Ascending aorta (tissue), 2 donors: ENCODE measurements at places on chromosomes 16 and 17.
A peak's percentile ranks its signal among the peaks of the same experiment; 100 is the strongest.

GRCh38 chr17:16419074-16419928 is 3.9 kb downstream of the TRPV2 start:
- peak; percentile 87 for DNase-seq

- no peak for DNase-seq
Measured at GRCh38 chr16:360698-361336, 8.3 kb upstream of the AXIN1 start.

DNA sequence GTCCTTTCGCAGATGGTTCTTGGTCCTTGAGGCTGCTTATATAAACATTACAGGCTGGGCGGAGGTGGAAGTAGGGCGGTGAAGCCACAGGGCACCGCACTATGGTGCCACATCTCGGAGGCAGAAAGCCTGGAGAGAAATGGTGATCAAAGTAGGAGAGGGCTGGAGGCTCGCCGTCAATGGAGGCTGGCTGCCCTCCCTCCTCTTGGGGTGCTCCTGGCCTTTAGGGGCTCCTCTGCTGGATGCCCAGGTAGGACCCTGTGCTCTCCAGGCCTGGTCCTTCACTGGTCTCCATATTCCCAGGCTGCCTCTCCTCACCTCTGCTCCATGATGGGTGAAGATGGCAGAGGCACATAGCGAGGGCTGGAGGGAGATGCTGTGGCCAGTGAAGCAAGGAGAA is 2.1 kb upstream of the TLCD2 start:
- DNase-seq = no peak

GRCh38 chr17:79851461-79851817 is 12.2 kb upstream of the CBX4 start:
- no peak for DNase-seq

DNA sequence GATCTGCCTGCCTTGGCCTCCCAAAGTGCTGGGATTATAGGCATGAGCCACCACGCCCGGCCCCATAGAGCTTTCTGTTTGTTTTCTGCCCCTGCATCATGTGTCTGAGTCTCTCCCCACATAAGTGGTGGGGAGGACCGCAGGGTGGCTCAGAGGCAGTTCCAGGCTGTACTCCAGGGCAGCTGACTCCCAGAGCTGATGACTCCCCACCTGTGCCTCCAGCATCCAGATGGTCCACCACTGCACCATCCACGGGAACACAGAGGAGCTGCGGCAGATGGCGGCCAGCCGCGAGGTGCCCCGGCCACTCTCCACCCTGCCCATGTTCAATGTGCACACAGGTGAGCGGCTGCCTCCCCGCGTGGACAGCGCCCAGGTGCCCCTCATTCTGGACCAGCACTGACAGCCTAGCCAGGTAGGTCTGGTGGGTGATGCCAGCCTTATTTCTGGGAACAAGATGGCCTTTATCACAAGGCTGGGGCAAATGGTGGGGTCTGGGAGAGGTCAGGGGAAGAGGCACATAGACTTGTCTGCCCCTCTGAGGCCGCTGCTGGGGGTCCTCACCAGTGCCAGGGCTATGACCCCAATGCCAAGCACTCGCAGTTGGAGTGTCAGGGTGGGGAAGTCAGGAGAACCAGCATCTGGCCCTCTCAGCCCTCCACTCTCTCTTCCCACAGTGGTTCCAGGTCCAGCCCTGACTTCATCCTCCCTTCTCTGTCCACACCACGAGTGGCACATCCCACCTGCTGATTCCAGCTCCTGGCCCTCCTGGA is 9.4 kb downstream of the SGCA start:
- no peak for DNase-seq

GRCh38 chr17:80731323-80731722 is 186.7 kb downstream of the RPTOR start:
- DNase-seq = no peak

- DNase-seq = no peak
Measured at GRCh38 chr16:73480381-73480780, 432.5 kb upstream of the ZFHX3 start.

DNA sequence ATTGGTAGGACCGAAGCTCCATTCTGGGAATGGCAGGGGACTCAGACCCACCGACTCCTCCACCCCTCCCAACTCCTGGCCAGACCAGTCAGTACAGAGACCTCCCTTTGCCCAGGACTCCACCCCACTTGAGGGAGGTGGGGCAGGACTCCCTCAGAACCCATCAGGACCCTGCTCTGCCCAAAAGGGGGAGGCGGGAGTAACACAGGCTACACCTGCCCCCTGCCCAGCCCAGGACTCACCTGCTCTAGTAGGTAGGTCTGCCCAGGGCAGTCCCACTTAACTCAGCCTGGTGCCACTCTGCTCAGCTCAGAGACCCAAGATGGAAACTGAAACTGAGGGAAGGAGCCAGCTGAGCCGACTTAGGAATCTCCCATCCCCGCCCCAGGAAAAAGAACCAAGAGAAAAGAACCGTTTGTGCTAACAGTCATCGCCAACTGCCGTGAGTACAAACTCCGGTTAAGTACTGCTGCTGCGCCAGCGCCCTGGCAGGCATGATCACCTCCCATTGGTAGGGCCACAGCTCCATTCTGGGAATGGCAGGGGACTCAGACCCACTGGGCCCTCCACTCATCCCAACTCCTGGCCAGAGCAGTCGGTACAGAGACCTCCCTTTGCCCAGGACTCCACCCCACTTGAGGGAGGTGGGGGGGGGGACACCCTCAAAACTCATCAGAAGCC is 503 bp downstream of the DHX58 start:
- DNase-seq = no peak

DNA sequence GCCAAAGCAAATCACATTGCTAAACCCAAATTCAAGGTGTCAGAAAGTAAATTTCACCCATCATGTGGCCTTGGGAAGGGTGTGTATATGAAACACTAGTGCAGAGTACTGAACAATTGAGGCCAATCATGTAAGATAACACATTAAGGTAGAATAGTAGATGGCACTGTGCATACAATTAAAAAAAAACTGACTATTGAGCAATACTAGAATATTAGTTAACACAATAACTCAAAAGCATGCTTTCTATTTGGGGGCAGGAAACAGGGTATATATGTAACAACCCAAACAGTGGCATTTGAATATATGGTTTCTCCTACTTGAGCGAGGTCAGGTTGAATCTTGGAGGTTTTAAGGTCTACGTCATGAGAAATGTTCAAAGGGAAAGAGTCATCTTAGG is 63.0 kb upstream of the DYNLRB2 start:
- DNase-seq = no peak

- no peak for DNase-seq
Measured at GRCh38 chr16:64410306-64410705, 711.6 kb downstream of the CDH11 start.
